ENCODE measurements at places on chromosomes 6 and 20.
A peak's percentile ranks its signal among the peaks of the same experiment; 100 is the strongest.

- DNase-seq, result no peak
Observed at GRCh38 chr6:117264692-117265409, 507 bp upstream of the VGLL2 start.

- DNase-seq, result no peak
Observed at GRCh38 chr6:37517411-37517812, 17.7 kb upstream of the CCDC167 start.

DNA sequence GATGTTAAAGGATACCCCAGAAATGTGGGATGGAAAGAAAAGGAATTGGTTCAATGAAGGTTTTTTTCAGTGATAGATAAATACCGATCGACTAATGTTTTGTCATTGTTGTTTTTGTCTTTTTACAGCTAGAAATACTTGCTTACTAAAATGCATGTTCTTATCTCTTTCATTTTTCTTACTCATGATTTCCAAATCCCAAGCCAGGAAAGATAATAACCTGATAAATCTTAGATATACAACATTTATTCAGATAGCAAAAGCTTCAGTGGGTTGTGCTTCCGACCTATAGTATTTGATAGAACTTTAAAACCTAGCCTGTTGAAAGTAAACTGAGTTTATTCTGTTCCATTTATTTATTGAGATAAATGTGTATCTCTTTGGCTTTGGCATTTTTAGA, 187.5 kb downstream of the EDN1 start:
- no peak for DNase-seq

DNA sequence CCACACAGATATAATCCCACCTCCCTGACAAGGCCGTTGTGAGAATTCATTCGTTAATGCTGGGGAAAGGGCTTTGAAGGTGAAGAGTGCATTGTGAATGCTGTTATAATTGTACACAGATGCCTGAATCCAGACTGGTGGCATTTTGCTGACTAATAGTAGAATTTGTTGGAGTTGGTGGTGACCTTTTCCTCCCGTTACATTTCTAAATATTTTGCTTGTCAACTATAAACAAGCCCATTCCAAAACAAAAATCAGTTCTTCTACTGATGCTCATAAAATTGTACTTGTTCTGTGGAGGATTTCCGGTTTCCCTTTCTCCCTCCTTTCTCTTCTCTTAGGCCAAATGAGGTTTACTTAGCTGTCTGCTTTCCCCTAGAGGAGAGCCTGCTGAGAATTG, 253.1 kb upstream of the SUPT3H start:
- no peak for DNase-seq

- no peak for DNase-seq
Observed at GRCh38 chr6:136408204-136408603, 118.6 kb upstream of the BCLAF1 start.

GRCh38 chr20:10668677-10669368, 5.0 kb downstream of the JAG1 start:
- DNase-seq, result no peak

DNA sequence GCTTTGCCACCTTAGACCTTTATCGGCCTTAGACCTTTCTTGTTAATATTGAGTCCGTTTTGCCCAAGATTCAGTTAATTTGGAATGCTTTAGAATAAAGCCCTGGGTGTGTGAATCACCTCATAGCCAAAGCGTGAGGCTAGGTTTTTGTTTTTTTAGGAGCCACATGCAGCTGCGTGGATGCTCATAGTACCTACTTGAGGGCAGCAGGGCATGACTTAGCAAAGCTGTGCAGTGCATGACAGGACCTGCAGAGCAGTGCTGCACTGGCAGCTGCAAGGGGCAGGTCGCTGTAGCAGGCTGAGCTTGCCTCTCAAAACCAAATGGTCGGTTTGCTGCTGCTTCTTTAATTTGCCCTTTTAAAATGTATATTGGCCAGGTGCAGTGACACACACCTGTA, 116.1 kb downstream of the JAG1 start:
- DNase-seq, result no peak

- DNase-seq, result no peak
Observed at GRCh38 chr20:3547906-3548305, 77.1 kb downstream of the ATRN start.

GRCh38 chr6:144416244-144416643, 131.1 kb downstream of the UTRN start:
- no peak for DNase-seq

DNA sequence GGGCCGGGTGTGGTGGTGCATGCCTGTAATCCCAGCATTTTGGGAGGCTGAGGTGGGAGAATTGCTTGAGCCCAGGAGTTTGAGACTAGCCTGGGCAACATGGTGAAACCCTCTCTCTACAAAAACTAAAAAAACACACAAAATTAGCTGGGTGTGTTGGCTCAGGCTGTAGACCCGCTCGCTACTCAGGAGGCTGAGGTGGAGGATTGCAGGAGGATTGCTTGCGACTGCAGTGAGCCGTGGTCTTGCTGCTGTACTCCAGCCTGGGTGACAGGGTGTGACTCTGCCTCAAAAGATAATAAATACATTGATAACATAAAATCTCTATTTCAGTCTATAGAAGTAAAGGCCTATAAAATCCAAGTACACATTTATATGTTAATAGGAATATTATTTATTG, 49.3 kb downstream of the SLC17A5 start:
- no peak for DNase-seq

DNA sequence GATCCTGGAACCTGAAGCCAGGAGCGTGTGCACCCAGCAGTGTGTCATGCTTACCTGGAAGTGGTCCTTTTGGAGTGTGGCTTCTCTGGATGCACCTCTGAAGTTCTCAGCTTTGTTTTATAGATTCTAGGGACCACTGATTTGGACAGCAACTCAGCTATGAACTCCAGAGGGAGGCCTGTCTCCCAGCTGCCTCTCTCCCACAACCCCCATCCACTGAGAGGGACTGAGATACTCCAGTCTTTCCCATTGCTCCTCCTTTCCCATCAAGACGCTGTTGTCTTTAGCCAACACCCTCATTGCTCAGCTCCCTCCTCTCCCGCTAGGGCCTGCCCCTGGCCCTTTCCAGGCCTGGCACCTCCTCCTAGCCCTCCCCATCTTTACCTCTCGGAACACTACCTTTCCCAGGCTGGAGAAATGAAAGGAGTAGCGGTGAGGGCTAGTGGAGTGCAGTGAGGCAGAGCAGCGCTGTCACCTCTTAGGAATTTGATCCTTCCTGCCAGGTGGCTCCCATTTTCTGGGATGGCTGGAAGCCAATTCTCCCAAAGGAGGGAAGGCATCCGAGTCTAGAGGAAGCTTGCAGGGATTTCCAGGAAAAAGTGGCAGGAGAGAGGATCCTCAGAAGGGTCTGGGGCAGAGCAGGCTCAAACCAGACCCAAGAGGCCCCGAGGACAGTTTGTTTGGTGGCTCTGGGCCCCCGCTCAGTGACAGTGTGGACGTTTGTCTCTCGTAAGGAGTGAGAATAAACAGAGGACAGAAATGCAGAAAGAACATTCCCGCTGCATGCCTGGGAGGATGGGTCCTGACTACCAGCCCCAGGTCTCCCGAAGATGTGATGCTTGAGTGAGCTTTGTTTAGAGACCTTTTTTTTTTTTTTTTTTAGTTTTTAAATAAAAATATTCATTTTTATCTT, at the start of gene LRRN4:
TSS of gene LRRN4 (minus strand) at position 285 of the 913 bp plus-strand sequence. CDS start 1,261 bp downstream, outside the sequence.
- peak; percentile 25 for DNase-seq

DNA sequence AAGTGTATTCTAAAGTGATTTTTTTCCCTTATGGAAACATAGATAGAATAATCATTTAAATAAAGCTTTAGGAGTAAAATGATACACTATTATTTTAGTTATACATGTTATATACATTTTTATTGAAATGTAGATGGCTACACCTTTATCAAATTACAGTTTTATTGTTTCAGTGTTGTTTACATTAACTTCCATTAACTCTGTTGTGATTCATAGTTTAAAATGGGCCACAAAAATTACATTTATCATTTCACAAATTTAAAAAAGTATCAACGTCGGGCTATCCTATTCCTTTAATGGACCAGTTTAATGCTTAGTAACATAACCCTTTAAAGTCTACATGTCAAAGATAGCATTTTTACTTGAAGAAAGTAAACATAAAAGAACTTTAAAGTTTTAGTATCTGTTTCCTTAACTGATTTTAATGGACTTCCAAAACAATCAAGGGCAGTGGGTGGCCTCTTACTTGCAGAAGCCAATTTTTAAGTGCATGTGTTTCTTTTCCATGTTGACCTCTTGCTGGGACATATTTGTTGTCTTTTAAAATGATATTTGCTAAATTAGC, 47.8 kb upstream of the FLRT3 start:
- no peak for DNase-seq

GRCh38 chr6:29633534-29633905, 537 bp upstream of the GABBR1 start:
- no peak for DNase-seq

DNA sequence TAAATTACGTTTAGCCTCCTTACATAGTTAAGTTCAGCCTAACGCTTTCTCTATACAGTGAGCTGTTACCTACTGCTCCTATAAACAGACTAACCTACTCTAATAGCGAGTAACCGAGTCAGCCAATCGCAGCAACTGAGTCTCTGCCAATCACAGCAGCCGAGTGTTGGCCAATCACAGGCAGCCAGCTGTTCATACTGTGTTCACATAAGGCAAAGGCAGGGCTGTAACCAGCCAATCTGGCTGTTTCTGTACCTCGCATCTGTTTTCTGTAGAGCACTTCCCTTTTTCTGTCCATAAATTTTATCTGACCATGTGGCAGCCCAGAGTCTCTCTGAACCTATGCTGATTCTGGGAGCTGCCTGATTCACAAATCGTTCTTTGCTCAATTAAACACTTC, 263.9 kb upstream of the JARID2 start:
- DNase-seq, result no peak

GRCh38 chr6:128252341-128253176, 267.8 kb downstream of the PTPRK start:
- no peak for DNase-seq

- DNase-seq, result no peak
Observed at GRCh38 chr6:165345700-165346099, 36.3 kb upstream of the C6orf118 start.

- DNase-seq, result peak; percentile 44
Observed at GRCh38 chr6:32969685-32970412, 1.5 kb downstream of the BRD2 start.

GRCh38 chr6:96466147-96466863, 55.3 kb upstream of the UFL1 start:
- no peak for DNase-seq

GRCh38 chr6:36377594-36377993, 9.9 kb downstream of the ETV7 start:
- no peak for DNase-seq

- DNase-seq, result no peak
Observed at GRCh38 chr6:122654012-122654411, 43.8 kb downstream of the PKIB start.

GRCh38 chr6:166693880-166694279, 66.8 kb upstream of the RPS6KA2 start:
- DNase-seq, result no peak

- no peak for DNase-seq
Observed at GRCh38 chr20:23050076-23050838, 785 bp upstream of the THBD start.

GRCh38 chr6:97288188-97288587, 5.2 kb upstream of the MMS22L start:
- no peak for DNase-seq

DNA sequence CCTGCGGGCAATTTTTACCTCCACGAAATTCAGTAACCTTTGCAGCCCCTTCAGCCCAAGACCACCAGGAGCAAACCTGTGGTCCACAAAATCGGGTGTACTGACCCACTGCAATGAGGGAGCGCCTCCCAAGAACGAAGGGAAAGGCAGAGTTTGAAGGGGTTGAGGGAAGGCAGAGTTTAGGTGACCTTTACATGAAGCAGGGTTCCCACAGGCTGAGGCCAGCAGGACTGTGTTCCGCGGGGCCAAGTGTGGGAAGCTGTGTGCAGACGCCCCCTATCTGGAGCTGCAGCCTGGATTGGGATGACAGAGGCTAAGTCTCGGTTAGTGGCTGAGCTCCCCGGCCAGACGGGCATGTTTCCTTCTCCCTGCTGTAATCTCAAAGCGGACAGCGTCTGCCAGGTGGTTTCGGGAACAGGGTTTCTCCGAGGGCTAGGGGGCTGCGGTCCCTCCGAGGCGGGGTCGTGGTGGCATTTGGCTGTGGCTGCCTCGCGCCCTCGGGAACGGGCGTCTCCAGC, 826 bp upstream of the PYGB start:
- DNase-seq, result peak; percentile 38

GRCh38 chr6:143528164-143528811, 16.8 kb upstream of the FUCA2 start:
- DNase-seq, result no peak

DNA sequence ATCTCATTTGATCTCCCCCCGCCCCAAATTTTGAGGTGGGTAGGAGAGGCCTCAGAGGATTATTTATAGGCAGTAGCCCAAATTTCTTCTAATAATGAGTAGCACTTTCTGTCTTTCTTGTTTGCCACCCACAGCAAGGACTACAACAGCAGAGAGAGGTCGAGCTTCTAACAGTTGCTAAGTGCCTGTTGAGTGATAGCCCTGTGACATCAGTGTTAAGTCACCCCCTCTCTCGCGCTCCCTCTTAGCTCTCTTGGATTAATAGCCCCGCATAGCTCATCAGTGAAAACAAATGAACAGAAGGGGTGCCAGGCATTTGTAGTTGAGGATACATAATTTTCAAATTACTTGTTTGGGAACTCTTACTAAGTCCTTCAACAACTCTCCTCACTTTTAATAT, 3.5 kb downstream of the ANKRD60 start:
- DNase-seq, result no peak

DNA sequence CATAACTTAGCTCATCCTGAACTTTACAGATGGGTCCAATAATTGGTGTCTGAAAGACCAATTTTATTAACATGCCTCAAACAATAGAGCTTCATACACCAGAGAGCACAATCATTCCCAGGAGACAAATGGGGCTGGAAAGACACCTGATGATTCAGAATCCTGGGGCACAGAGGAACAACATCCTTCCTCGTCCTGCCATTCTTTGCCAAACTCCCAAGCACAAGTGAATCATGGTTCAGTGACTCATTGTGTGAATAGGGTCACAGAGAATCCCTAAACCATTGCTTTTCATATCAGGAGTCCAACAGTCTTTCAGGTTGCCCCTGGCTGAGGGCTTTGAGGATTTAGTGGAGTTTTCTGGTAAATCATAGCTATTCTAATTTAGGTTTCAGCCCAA, 266.4 kb upstream of the BMP2 start:
- DNase-seq, result no peak

GRCh38 chr20:57654363-57654997, 34.3 kb upstream of the ZBP1 start:
- peak; percentile 32 for DNase-seq

DNA sequence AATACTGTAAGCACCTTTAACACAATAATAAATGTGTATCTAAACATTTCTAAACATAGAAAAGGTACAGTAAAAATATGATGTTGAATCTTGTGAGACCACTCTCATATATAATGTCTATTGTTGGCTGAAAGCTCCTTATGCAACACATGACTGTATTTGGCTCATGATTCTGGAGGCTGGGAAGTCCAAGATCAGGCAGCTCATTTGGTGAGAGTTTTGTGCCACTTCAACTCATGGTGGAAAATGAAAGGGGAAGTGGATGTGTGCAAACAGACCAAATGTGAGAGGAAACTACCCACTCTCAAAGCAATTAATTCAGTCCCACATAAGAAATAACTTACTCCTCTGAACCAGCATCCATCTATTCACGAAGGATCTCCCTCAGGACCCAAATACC, 257.7 kb upstream of the OPRM1 start:
- DNase-seq, result no peak

- no peak for DNase-seq
Observed at GRCh38 chr20:33601861-33602260, 60.3 kb upstream of the C20orf144 start.

Measured in NCI-H1092 (cell line).